Liver (tissue), 10 donors: ENCODE measurements at places on chromosomes 6 and 20. TPM values are rescaled to one million over a fixed set of nuclear protein-coding genes. Genes with fewer than 3 reads are reported as not detected.

MACROD2 gene
- polyA plus RNA-seq, result 5.2 TPM

SLC35D3 gene
- not detected for polyA plus RNA-seq

ANKRD66 gene
- polyA plus RNA-seq, result not detected

PRIM2 gene
- 1.6 TPM for polyA plus RNA-seq

VSX1 gene
- not detected for polyA plus RNA-seq
